Spleen (tissue), 13 donors: ENCODE measurements at places on chromosomes 12 and 14. TPM values are rescaled to one million over a fixed set of nuclear protein-coding genes. Genes with fewer than 3 reads are reported as not detected.

DNA sequence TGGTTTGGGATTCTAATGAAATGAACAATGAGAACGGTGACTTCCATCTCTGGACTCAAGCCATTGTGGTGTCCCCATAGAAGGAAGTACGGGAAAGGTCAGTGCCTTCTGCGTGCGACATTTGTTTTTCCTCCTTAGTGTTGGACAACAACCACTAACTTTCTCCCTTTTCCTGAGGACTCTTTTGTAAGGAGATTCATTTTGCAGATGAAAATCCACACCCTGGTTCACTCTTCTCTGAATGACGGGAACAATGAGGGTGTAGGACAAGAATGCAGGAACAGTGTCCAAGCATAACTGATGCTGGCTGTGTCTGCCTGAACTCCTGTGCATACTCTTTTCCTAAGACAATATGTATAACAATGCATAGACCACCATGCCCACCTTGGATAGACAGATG, 176.4 kb downstream of the STXBP6 start:
- DNase-seq, result no peak

GRCh38 chr12:50914872-50915484, 37.4 kb upstream of the HIGD1C start:
- no peak for DNase-seq

DNA sequence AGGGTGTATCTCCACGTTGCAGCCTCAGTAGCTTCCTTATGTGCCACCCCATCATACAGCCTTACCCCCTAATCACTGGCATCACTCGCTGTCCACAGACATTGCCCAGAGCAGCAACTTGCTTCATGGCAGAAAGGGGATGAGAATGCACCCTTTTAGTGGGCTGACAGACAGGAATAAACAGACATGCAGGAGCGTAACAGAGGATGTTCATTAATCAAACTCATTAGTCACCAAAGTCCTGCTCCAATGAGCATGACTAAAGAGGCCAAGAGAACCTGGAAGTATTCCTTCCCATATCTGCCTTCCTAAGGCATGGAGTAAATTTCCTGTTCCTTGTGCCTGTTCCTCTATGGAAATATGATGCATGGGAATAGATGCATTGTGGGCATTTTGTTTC, 197.0 kb downstream of the PHLDA1 start:
- DNase-seq, result no peak

Gene VPS29
- polyA plus RNA-seq, result 228 TPM

DNA sequence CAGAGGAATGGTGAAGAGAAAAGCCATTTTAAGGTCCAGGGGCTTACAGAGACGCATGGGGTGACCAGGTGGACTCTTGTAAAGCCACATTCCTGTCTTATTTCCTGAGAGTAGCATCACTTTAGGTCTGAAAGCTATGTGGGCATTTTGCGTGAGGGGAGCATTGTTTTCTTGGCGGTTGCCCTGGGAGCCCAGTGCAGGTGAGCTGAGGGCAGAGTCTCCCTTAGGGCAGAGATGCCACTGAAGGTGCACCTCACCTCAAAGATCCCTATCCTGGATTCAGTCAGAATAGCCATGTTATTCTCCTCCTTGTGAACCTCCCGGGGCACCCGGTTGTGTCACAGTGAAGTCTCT, 12.4 kb downstream of the GLRX5 start:
- no peak for DNase-seq

Gene COX8C
- not detected for polyA plus RNA-seq

Gene IGF1
- 1.5 TPM for polyA plus RNA-seq

Gene TMEM132C
- 0.08 TPM for polyA plus RNA-seq

- no peak for DNase-seq
Observed at GRCh38 chr12:8987163-8987562, 2.2 kb upstream of the KLRG1 start.

Gene SERPINA1
- polyA plus RNA-seq, result 60.7 TPM

Gene COL2A1
- not detected for polyA plus RNA-seq

Gene PLCZ1
- polyA plus RNA-seq, result not detected

GRCh38 chr12:85866986-85867776, 6.9 kb upstream of the NTS start:
- no peak for DNase-seq

Gene B4GALNT1
- polyA plus RNA-seq, result 1.5 TPM

- no peak for DNase-seq
Observed at GRCh38 chr12:79301181-79301580, 389.6 kb downstream of the PAWR start.

Gene INSM2
- polyA plus RNA-seq, result 0.05 TPM

GRCh38 chr12:45720069-45720468, 9.4 kb upstream of the ARID2 start:
- DNase-seq, result no peak

Gene TOMM20L
- 0.29 TPM for polyA plus RNA-seq

GRCh38 chr12:128418944-128419343, 152.0 kb downstream of the TMEM132C start:
- no peak for DNase-seq

- peak; percentile 47 for DNase-seq
Observed at GRCh38 chr12:34605955-34606748, 583.9 kb downstream of the ALG10 start.
